ENCODE measurements at places on chromosomes 7 and 10.

DNA sequence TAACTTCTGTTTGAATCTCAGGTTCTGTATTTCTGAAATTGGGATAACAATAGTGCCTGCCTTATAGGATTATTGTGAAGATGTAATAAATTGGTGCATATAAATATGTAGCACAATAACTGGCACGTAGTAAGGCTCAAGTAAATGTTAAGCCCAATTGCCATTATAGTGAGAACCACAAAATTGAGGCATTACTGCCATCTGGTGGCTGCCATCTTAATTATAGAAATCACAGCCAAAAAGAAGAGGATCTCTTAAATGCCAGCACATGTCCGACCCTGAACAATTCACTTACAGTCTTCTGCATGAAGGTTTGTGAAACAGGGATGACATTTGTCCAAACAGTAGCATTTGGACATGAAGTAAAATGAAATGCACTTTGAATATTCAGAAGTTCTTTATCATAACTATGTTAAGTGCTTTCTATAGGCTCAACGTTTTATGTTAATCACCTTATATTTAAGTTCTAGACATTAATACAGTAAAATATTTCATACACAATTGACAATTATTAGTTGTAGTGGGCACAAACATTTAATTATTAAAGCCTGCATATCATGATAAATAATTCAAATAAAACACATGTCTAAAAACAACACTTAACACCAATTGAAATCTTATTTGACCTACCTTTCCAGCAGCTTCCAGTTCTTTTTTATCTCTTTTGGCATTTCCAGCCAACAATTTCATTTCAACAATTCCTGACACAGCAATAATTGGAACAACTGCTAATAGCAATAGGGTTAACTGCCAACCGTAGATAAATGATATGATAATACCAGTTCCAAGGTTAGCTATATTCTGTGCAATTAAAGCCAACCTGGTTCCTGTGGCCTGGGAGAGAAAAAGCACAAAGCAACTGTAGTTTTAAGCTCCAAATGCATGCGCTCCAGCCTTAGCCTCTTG, 58.5 kb downstream of the ABCB4 start:
- peak; percentile 67 for ATAC-seq

DNA sequence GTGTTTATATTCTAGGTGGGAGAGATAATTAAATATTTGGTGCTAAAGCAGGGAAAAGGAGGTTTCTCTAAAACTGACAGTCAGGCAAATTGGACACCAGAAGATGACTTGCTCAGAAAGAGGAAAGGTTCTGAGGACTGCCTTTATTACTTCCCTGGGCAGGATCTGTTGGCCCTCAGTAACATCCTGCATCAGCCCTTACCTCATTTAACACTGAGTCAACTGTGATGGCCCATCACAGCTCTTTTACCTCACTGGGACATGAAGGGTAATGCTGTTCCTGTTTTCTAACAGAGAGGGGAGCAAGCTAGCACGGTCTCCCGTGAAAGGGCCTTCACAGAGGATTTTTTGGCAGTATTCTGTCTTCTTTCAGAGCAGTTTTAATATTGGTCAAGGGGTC, 12.0 kb downstream of the PPP1R17 start:
- no peak for ATAC-seq

- ATAC-seq: peak; percentile 26
These were observed 96.3 kb upstream of the ZPBP start for GRCh38 chr7:50189371-50189770.

DNA sequence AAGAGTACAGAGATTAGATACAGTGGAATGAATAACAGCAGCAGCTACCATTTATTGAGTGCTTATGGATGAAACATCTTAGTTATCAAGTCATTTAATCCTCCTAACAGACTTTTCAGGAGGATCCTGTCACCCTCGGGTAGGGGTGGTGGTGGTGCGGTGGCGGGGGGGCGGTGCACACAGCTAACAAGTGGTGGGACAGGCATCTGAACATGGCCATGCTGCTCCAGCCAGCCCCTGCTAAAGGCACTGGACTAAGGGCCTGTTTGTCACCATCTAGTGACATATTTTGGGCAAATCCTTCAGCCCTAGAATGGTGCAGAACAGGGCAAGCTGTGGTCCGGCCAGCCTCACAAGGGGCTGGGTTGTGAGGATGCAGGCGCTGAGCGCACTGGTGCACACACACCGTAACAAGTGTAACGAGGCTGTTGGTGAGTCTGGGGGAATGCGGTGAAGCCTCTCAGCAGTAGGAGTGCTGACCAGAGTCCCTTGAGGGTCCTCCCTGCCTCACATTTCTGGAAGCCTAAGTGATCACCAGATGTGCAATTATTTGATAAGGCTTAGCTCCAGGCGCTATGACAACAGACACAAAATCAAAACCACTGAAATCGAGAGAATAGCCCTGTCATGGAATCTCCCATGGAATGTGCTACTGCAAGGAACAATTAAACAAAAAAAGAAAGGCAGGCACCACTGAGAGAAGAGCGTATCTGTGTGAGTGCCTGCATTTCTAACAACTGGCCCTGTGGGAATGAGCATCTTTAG, 102.2 kb downstream of the RNF216 start:
- peak; percentile 55 for ATAC-seq

GRCh38 chr10:12638781-12639180, 289.4 kb downstream of the CAMK1D start:
- no peak for ATAC-seq

DNA sequence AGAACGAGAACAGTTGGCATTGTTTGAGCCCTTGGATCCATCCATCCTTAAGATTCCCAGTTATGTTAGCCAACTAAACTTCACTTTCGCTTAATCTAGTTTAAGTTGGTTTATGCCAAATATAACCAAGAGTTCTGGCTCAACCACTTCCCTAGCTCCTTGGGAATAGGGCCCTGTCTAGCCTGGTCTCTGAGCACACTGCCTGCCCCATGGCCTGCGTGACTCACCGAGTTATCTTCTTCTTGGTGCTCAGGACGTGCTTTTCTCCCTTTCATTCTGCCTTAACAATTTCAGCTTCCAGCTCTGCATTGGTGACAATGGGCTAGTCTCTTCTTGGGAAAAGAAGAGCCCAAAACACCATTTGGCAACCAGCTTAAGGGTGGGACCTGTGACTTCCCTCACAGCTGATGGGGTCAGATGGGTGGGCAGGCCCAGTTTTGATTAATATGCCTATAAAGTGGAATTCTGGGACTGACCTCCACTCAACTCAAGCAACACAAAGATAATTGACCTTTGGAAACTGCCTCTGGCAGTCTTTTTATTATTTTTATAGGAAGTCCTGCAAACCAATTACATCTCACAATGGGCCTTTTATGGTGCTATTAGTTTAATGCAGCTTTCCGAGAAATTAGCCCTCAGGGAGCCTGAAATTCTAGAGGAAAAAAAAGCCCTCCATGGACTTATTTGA, 126.4 kb downstream of the CFAP58 start:
- ATAC-seq: peak; percentile 66

- ATAC-seq: no peak
These were observed 81.1 kb downstream of the DLG5 start for GRCh38 chr10:77845451-77845850.

GRCh38 chr7:133822868-133823552, 304.1 kb upstream of the LRGUK start:
- ATAC-seq: no peak

DNA sequence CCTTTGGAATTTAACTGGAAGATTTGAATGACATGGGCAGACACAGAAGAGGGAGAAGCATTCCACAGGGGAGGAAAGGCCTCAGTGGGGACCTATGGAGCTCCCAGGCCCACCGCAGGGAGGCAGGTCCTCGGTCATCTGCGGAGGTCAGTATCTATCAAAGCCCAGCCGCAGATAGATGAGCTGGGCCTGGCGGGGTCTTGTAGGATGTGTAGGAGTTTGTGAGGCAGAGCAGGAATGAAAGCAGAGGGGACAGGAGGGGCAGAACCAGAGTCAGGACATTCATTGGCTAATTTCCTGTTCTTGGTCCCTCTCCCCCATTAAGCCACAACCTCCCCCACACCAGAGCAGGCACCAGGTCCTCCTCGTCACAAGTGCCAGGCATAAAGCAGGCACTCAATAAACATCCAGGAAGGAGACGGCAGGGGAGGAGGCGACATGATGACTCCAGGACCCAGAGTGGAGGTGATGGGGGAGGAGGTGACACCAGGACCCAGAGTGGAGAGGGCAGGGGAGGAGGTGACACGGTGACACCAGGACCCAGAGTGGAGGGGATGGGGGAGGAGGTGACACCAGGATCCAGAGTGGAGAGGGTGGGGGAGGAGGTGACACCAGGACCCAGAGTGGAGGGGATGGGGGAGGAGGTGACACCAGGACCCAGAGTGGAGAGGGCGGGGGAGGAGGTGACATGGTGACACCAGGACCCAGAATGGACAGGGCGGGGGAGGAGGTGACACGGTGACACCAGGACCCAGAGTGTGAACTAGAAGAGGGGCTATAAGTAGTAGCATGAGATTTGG, 83.7 kb upstream of the PDGFA start:
- ATAC-seq: no peak

- ATAC-seq: peak; percentile 28
These were observed 181.6 kb downstream of the MLLT10 start for GRCh38 chr10:21715531-21716195.

DNA sequence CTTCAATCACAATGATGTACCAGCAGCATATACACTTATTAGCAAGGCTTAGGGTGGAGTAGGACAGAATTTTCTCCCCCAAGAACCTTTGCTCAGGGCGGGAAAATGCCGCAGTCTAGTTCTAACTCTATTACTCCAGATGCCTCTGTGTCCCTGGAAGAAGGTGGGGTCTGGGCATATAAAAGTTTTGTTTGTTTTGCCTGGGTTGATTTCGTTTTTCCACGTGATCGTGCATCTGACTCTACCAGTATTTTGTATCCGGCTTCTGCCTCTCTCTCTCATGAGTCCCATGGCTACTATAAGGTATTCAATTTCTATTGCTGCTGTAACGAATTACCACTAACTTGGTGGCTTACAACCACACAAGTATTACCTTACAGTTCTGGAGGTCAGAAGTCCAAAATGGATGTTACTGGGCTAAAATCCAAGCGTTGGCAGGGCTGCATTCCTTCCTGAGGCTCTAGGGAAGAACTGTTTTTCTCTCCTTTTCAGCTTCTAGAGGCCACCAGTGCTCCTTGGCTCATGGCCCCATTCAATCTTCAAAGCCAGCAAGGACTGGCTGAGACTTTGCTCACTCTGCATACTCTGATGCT, 181.2 kb upstream of the PRSS58 start:
- no peak for ATAC-seq

GRCh38 chr10:2731940-2732339, 335.4 kb upstream of the PFKP start:
- ATAC-seq: no peak

DNA sequence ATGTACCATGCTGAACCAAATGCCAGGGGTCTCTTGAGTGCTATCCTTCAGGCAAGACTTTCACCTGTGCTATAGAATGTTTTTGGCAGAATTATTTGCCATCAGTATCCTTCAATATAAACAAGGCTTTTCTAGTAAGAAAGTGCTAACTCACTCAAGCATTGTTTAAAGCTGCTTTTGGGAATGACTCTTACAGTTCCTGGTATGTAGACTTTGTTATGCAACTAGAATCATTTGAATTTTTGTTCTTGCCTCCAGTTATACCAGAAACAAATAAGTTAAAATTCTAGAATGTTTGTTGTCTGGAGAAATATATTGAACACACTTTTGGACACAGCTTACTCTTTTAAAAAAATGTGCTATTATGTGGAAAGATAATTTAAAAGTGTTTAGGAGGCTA, 39.5 kb upstream of the RTKN2 start:
- ATAC-seq: peak; percentile 42

DNA sequence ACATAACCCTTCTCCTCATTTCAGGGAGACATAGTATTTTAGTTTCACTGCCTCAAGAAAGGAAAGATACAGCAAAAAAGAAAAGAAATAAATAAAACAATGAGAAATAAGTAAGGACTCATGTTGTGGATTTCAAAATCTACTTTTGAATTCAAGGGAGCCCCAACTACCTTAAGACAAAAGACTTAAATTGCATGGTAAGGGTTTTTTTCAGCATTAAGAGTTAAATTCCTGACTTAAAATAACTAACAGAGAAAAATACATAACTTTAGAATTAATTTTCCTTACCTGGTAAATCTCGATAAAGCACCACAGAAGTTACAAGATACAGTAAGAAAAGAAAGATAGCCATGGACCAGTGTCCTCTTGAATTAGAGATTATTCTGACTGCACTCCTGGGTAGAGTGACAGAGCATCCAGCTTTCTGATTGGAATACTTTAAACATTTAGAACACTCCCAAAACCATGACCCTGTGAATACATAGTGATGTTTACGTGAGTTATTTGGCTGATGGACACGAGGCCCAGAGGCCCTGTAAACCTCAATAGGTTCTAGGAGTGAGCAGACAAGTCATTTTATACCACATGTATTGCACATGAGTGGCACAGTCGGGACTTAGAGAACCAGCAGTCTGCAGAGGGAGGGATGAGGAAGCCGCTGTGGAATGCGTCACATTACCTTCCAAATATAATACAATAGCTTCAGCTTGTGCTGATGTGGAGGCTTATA, 292.5 kb upstream of the SEMA3C start:
- no peak for ATAC-seq

- no peak for ATAC-seq
These were observed 43.9 kb upstream of the PDCD4 start for GRCh38 chr10:110827875-110828274.

DNA sequence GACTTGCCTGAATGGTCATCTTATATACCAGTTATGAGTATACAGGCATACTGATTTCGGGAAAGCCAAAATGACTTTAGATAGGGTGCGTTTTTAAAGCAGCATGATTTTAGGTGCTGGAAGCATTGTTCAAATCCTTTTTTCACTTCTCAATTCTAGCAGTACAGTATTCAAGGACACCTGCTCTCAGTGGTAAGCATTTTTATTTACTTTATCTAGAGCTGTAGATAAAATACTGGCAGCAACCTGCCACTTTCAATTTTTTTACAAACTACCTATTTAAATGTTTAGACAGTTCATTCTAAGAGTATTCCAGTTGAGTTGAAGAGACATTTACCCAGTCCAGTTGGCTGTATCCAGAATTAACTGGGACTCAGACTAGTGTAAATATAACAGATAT, 33.6 kb downstream of the TMEM106B start:
- no peak for ATAC-seq

DNA sequence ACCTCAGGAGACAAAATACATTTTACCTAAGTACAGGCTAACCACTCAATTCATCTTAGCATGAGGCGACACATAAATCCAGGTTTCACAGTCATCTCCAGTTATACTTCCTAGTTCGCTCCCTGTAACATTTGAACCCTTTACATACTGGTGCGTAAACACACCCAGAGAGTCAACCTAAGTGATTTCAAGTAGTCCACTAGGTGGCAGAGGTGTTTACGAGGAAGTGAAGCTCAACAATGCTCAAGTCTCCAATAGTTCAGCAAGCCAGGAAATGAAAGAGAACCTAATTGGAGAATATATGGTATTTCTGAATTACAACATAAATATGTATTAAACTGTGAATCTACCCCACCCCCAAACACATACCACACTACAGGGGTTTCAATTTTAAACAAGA, 76.3 kb upstream of the ABCB5 start:
- peak; percentile 35 for ATAC-seq

- peak; percentile 17 for ATAC-seq
These were observed 77.9 kb downstream of the ZMIZ1 start for GRCh38 chr10:79146611-79147130.

Data from motor neuron (in vitro differentiated cells).